ENCODE measurements at places on chromosomes 11 and 22.

- DNase-seq, result no peak
Observed at GRCh38 chr11:17766073-17766359, 31.4 kb downstream of the KCNC1 start.

- DNase-seq, result no peak
Observed at GRCh38 chr11:54979375-54979774, 272.7 kb downstream of the OR4A5 start.

GRCh38 chr22:22394591-22394990, 114.0 kb downstream of the ZNF280B start:
- DNase-seq, result no peak

GRCh38 chr11:1382831-1383607, 6.7 kb upstream of the BRSK2 start:
- peak; percentile 92 for DNase-seq

DNA sequence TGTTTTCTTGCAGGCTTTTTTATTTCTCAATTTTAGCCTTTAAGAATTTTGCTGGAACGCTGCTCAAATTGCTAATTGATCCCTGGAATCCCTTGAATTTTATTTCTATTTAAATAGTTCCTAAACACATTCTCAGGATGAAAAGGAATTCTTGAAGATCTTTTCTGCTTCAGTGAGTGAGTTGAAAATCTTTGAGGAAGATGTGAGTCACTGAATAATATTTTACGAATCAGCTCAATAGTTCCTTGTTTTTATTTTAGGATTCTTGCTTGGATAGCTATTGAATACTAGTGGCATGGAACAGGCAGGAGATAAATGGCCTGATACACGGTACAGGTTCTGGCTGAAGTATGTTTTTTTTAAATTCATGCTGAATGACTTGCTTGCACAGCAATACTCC, 194.6 kb upstream of the CCDC90B start:
- DNase-seq, result no peak

DNA sequence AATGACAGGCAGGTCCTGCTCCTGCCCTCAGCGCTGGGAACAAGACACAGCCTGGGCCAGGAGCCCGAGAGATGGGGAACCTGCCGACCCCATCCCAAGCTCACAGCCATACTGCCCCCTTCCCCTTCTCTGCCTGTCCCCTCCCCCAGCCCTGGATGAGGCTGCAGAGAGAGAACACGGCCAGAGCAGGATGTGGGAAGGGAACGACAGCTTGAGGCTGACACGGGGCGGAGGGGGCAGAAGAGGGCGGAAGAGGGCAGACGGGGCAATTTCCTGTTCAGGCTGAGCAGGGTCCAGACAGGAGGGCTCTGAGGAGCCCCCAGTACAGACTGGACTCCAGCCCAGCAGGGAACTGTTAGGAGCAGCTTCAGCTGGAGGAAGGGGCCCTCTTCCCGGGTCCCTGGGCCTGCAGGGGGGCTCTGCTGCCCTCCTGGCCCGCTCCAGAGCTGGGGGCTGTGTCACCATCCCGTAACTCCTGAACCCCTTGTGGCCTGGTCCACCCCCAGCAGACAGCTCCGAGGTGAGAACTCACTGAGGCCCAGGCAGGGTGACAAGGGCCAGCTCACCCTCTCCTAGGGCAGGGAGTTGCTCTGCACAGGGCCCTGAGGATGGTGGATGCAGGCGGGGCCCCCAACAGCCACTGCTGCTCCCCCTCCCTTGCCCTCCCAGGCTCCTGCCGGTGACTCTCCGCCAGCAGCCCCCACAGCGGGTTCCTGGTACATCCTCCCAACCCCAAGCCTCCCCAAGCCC, 5.7 kb downstream of the CTSD start:
- no peak for DNase-seq

GRCh38 chr11:67029146-67029545, 6.2 kb downstream of the SYT12 start:
- DNase-seq, result no peak

GRCh38 chr11:93498641-93499040, 44.5 kb downstream of the SMCO4 start:
- DNase-seq, result no peak

DNA sequence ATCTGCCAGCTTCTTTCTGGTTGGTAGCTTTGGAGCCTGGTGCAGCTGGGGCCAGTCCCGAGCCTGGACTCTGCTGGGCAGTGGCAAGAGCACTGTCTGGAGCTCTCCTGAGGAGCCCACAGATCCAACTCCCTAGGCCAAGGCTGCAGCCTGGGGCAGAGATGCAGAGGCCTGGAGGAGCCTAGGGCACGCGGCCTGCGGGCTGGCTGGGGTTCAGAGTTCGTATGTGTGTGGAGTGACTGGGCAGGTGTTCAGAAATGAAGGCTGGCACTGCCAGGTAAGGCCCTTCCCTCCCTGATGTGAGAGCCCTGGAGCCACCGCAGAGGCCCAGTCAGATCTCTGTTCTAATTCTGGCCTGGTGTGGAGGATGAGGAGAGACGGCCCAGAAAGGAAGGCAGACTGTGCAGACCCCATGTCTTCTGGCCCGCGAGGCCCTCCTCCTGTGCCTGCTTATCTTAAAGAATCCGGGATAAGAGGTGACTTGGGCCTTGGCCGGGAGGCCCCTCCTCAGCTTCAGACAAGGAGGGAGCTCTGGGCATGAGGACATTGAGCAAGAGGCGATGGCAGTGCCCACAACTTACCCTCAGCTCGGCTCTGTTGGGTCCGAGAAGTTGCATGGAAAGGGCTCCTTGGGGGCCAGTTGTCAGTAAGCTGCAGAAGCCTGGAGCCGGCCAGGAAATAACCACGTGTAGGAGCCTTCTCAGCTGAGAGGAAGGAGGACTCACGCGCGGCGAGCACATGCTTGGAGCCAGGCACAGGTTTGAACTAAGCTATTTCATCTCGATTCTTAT, 62.2 kb upstream of the B3GAT1 start:
- DNase-seq, result no peak

DNA sequence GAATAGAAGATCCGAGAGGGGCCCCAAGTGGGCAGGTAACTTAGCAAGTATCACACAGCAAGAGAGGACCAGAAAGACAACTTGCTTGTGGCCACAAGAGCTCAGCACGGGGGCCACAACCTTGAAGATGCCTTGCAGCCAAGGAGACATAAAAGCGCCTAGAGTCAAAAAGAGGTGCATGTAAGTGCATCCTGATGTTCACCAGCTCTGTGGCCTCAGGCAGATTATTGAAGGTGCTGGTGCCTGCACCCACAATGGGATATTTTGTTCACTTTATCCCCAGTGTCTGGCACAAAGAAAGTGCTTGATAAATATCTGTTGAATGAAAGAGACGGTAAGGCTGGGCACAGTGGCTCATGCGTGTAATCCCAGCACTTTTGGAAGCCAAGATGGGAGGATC, 106.0 kb upstream of the ASPHD2 start:
- no peak for DNase-seq

GRCh38 chr11:65558002-65558929, at the start of gene LTBP3:
TSS of gene LTBP3 (minus strand) at chr11:65558359. CDS start at chr11:65557959, 400 bp downstream.
- DNase-seq, result peak; percentile 69

GRCh38 chr11:3104961-3105790, 48.0 kb upstream of the CARS1 start:
- DNase-seq, result no peak

GRCh38 chr11:123775289-123775688, 21.0 kb upstream of the OR6X1 start:
- no peak for DNase-seq

- no peak for DNase-seq
Observed at GRCh38 chr11:110217223-110217877, 79.1 kb downstream of the RDX start.

- peak; percentile 1 for DNase-seq
Observed at GRCh38 chr11:70608568-70609470, 210.5 kb downstream of the CTTN start.

GRCh38 chr11:122923302-122923701, 40.7 kb downstream of the JHY start:
- no peak for DNase-seq

- DNase-seq, result no peak
Observed at GRCh38 chr11:12674936-12675696, 895 bp downstream of the TEAD1 start.

DNA sequence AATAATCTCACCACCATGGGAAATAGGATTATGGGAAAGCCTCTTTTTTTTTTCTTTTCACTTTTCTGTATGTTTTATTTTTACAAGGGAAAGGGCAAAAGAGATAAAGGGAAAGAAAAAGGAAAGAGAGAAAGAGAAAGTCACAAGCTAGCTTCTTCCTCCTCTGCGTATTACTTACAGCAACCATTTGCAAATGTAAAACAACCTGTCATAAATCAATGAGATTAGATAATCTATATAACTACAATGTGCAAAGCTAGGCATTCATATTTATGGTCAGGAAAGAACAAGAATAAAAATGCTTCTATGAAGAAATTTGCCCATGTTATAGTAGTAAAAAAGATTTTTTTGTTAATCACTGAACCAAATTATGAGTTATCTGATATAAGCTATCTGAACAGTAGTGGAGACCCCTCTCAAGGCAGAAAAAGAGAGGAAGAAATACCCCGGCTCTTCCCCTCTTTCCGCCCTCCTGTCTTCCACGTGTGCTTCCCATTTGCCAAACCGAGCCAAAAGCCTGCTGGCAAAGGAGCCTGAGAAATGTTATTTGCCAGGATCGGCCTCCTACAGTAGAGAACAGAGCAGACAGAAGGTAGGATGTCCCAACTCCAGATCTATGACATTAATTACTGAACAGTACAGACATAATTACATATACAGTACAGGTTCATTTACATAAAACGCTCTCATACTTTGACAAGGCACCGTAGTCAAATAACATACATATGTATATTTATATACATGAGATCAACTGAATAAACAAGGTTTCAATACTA, 50.2 kb downstream of the ARHGAP32 start:
- DNase-seq, result no peak

GRCh38 chr11:124043420-124043819, 2.3 kb upstream of the OR10G7 start:
- no peak for DNase-seq

DNA sequence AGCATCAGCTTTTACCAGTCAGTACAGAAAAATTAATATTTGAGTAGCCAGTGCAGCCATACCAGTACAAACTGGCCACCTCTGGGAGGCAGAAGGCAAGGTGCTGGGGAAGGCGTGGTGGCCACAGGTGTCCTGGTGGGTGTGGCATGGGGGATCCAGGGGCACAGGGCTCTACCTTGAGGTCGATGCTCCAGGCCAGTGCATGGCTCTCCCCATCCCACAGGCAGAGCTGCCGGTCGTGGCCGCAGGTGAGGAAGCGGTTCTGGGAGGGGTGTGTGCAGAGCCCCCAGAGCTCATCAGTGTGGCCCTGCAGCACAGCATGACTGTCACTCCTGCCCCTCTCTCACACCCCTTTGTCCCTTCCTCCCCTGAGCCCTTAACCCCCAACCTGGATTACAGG, 3.8 kb upstream of the MTA2 start:
- no peak for DNase-seq

DNA sequence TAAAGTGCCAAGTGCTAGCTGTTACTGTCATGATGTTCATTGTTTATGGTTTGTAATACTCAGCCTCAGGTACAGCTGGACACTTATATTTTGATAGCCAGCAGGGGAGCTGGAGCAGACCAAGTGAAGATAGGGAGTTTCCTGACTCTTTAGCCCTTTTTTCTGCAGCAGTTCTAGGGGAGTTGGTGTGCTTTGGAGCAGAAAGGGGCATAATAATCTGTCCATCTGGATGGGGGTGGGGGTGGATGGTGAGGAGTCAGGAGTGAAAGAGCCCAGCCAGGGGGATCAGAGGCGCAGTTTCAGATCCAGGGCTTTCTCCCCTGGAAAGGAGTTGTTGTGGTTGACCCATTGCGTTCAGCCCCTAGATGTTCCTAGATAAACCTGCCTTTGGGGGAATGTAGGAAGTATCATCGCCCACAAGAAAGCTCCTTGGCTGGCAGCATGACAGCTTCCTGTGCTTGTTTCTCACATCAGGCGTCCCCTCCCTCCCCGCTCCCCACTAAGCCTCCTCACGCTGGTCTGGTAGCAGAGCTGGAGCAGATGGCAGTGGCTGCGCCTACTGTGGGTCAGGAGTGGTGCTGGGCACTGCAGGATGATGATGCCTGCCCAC, 41.9 kb downstream of the MED15 start:
- peak; percentile 14 for DNase-seq

- no peak for DNase-seq
Observed at GRCh38 chr11:92308366-92308765, 83.7 kb downstream of the FAT3 start.

- DNase-seq, result no peak
Observed at GRCh38 chr22:26646158-26646557, 11.2 kb upstream of the MIAT start.

GRCh38 chr11:35672608-35673007, 10.0 kb downstream of the TRIM44 start:
- no peak for DNase-seq

DNA sequence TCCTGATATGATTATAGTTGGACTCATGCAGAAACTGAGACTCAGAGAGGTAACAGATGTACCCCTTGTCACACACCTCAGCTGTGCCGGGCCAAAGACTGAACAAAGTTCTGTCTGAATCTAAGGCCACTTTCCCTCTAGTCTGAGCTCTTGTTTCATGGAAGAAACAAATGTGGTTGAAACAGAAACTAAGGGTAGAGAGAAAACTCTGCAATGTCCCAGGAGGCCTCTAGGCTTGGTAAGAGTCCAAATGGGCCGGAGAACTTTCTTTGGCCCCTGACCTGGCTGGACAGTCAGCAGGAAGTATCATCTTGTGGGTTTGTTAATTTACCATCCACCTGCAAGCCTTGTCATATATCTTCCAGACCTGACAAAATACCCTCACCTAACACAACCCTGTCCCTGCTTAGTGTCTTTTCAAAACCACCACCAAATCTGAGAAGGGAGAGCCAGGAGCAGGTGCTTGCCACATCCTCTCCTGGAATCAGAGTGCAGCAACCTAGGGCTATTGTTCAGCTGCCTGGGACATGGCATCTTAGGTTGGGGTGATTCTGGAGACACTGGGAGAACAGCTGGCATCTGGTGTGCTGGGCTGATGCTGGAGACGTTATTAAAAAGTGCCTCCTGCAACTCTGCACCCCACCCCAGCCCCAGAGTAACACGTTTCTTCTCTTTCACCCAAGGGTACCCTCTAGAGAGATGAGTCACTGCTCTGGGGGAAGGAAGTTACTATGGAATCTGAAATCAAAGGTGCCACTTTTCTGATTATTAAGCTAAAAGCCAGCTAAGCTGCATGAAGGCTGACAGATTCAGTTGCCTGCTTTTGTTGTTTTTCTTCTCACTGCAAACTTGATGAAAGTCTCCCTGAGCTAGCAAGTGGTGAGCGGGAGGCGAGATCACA, 126.3 kb upstream of the TIMP3 start:
- DNase-seq, result peak; percentile 13

DNA sequence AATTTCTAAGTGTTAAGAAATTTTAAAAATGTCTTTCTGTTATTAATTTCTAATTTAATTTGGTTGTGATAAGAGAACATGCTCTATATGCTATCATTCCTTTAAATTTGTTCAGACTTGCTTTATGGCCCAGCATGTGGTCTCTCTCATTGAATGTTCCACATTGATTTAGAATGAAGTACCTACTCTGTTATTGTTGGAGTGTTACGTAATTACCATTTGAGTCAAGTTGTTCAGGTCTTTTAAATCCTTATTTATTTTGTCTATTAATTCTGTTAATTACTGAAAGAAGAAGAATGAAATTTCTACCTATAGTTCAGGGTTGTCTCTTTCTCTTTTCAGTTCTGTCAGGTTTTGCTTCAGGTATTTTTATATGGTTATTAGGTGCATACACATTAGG, 57.0 kb downstream of the PRMT3 start:
- DNase-seq, result no peak
